ENCODE measurements at places on chromosomes 1 and 21.

- DNase-seq: no peak
These were observed 169.2 kb upstream of the B3GALT2 start for GRCh38 chr1:193355626-193356025.

GRCh38 chr1:9600861-9601834 is 12.4 kb downstream of the TMEM201 start:
- DNase-seq: no peak

DNA sequence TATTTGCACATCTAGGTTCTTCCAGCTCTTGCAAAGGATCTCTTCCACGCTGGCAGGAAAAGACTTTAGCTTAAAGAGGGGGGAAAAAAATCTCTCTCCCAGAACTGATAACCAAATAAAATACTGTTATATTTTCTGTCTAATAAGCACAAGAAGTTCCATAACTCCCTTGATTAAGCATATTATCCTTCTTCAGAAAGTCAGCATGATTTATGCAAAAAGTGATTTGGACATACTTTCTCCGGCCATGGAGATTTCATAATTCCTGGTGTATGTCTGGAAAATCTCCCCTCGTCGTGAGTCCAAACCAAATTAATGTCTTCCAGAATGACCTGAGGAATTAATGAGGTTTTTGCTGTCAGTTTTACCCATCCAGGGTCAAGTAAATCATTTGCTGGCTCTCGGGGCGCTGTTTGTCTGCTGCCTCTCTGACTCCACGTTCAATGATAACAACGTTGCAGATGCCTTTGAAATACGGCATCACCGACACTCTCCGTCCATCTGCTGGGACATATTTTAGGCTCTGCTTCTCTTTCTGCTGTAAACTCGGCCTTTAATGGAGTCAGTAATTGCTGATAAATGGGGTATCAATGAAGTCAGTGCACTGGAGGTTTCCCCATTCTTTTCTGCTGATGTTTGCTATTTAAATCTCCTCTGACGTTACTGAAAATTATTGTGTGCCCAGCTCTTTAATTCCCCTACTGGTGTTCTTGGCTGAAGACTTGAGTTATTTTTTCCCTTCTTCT is 112.9 kb downstream of the HLX start:
- no peak for DNase-seq

GRCh38 chr21:40972151-40972550 is 125.2 kb upstream of the DSCAM start:
- no peak for DNase-seq

DNA sequence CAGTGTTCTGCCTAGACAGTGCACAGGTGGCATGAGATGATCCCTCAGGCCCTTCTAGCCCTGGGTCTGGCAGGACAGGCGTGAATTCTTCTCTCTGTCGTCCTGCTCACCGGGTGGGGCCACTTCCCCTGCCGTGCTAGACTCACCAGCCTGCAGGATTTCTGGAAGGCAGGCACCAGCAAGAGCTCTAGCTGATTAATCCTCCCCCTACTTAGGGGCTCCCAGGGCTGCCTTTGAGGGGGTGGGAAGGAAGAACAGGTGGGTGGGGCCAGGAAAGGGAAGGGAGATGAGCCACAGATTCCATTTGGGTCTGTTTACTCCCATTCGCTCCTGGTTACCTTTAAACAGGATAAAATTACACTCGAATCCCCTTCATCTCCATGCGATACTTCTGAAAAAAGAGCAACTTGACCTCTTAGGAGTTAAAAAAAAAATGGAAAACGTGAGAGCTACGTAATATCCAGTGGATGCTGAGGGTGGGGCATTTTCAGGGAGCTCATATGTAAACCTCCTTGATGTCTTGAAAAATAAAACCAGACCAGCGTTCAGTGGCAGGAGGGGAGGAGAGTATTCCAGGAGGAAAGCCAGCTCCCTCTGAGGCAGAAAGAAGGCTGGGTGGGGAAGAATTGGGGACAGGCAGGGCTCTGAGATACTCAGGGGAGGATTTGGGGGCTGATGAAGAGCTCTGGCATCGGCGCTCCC is 665.5 kb downstream of the PTPRU start:
- no peak for DNase-seq

DNA sequence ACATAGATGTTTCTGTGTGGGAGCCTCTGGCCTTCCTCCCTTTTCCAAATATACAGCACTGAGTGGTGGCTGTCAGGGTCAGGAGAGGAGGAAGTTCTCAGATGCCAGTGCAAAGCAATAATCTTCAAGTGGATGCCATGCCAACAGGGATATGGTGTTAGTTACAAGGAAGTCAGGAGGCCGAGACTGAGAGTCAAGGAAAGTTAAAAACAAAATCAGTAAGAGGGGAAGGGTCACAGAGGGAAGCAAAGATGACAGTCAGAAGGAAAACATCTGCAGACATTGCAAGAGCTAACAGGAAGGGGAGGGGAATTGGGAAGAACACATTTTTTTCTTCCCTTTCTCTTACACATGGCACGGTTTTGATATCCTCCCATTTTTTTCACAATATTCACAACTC is 691.4 kb downstream of the ADGRL2 start:
- DNase-seq: no peak

GRCh38 chr1:200433586-200433985 is 23.8 kb upstream of the ZNF281 start:
- no peak for DNase-seq

- no peak for DNase-seq
These were observed 13.3 kb upstream of the CAPN8 start for GRCh38 chr1:223678841-223679240.

- no peak for DNase-seq
These were observed 1.4 kb downstream of the SFPQ start for GRCh38 chr1:35191429-35192055.

DNA sequence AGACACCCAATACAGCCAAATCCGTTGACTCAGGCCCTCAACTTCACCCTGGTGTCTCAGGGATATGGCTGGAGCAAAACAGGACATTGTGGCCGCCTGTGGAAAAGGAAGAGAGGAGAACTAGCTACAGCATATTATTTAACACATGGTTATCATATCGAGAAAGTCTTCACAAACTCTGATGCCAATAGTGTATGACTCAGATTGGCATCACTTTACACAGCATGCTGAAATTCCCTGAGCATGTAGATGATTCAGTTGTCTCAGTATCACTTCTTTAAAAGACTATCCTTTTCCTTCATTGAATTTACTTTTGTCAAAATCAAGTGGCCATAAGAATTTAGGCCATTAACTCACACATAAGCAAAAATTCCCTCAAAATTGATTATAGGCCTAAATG is 20.1 kb downstream of the HSD3B2 start:
- no peak for DNase-seq

- peak; percentile 59 for DNase-seq
These were observed 47.1 kb downstream of the ATP2B4 start for GRCh38 chr1:203673550-203674411.

- no peak for DNase-seq
These were observed 2.4 kb downstream of the TMEM201 start for GRCh38 chr1:9590945-9591668.

GRCh38 chr1:23594927-23595353 is 35.6 kb upstream of the ID3 start:
- DNase-seq: no peak

- DNase-seq: peak; percentile 55
These were observed 69.2 kb upstream of the PDC start for GRCh38 chr1:186530109-186530508.

GRCh38 chr1:73980324-73981040 is 217.5 kb downstream of the LRRIQ3 start:
- DNase-seq: no peak

DNA sequence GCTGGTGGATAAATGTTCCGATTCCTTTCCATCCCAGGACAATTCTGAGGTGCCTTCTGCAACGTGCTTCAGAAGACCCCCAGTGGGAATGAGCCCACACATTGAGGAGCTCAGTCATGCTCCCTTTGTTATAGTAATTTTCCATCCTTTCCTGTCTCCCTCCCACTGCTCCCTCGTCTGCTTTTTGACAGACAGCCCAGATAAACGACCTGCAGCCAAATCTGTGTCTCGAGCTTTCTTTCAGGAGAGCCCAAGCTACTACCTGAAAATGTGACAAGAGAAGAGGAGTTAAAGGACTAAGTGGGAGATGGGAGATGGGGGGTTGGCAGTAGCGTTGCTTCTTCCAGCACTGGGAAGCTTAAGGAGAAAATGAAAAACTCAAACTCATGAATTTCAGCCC is 65.9 kb upstream of the LRRN2 start:
- DNase-seq: no peak

GRCh38 chr1:192270398-192270797 is 46.4 kb upstream of the RGS21 start:
- DNase-seq: no peak

GRCh38 chr1:47324682-47325081 is 8.9 kb upstream of the CMPK1 start:
- DNase-seq: no peak

DNA sequence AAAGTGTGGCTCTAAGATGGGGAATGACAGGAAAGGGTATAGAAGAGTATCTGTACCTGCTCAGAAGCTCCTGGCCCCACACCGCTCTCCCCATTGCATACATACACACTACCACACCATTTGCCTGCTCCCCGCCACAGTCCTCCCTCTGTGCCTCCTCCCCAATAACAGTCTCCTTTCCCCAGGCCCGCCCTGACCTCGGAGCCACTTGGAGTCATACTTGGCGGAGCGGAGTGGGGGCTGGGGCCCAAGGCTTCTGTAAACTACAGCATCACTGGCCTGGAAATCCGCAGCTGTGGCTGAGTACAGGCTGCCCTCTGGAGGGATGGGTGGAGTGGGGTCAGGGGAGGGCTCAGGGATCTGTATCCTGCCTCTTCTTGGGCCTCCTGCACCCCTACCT is 8.6 kb downstream of the SEMA6C start:
- DNase-seq: no peak
